ENCODE measurements at places on chromosomes 11 and 22. TPM values are rescaled to one million over a fixed set of nuclear protein-coding genes. Genes with fewer than 3 reads are reported as not detected.

CCDC86 gene
- total RNA-seq = 113 TPM

CABP2 gene
- not detected for total RNA-seq

KLHDC7B gene
- 0.05 TPM for total RNA-seq

SHISAL1 gene
- total RNA-seq = 9.2 TPM

DDTL gene
- total RNA-seq = 1.8 TPM

All from A549 treated with DMSO at 1 μM for 4 hours (cell line).